Activated T-helper 17 cell treated with anti-CD3 and anti-CD28 coated beads, Interleukin-2, amount 50 U/mL, for 72 hours (primary cell): ENCODE measurements at places on chromosomes 4 and X.

GRCh38 chr4:32022071-32022470, 1301.9 kb downstream of the PCDH7 start:
- ATAC-seq: no peak

DNA sequence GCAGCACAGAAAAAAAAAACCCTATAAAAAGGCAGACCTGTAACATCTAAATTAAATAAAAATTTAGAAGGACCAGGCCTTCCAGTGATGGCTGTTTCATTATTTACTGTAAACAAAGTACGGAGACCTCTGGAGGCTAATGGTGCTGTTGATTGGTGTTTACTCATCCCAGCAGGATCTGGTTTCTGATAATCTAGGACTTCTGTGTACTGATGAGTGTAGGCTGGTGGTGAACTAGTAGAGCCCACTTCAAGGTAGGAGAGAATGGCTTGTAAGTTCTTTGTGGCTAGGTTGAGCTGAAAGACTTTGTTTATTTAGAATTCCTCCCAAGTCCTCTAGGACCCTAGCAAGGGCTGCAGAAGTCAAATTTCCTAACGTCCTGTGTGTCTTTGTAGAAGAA, 398.1 kb upstream of the PITX2 start:
- no peak for ATAC-seq

DNA sequence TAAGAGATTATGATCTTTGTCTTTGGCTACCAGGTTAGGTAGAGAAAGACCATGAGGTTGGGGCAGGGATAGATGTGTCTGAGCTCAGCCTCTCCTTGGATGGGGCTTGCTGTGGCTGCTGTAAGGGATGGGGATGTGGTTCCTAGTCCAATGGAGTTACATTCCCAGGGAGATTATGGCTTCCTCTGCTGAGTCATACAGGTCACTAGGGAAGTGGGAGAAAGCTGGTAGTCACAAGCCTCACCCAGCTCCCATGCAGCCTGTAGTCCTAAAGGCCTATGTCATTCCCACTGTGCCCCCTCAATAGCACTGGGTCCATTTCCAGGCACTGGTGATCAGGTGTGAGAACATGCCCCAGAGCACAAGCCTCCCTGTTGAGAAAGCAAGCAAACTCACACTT, 70.6 kb upstream of the CENPE start:
- no peak for ATAC-seq

DNA sequence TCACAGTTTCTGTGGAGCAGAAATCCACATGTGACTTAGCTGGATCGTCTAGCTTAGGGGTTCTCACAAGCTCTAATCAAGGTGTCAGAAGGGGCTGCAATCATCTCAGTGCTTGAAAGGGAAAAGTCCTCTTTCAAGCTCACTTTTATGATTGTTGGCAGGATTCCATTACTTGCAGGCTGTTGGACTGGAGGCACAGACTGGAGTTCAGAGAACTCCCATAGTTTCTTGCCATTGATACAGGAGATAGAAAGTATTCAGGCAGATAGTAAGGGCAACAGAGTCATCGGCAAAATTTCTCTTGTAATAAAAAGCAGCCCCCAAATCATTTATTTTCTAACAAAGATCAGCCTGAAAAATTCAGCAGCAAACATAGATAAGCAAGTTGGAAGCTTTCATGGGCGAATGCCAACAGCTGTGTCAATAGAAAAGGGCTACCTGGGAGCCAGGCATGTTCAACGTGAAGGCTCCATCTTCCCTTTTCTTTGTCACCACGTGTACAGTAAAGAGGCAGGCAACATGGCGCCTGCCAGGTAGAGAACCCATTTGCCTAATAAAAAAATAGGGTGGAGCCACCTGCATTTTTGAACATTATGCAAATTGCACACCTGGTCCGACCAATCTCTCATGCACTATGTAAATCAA, 64.4 kb downstream of the CXCL13 start:
- no peak for ATAC-seq

DNA sequence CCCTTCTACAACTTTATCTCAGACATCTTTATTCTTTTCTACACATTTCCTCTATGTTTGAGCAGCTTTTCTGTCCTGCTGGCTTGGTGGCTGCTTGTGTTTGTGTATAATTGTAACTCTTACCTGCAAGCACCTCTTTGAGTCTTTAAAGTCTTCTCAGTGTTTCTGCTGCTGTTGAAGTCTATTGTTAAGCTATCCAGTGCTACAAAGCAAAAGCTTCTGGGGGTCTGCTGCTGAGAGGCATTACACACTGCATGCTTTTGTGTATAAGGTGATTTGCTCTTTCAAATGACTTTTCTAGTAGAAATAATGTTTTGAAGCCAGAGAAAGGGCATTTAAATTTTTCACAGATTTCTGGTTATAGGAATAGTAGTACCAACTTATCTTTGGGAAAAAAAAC, 241.8 kb downstream of the DTHD1 start:
- no peak for ATAC-seq

GRCh38 chrX:19121898-19122640, at the start of gene ADGRG2:
ADGRG2 (minus strand) TSS chrX:19122468; CDS start chrX:19068834, 53,634 bp downstream.
- ATAC-seq: no peak

- no peak for ATAC-seq
Observed at GRCh38 chrX:97057349-97057909, 173.7 kb downstream of the RPA4 start.

- peak; percentile 78 for ATAC-seq
Observed at GRCh38 chr4:128574706-128575105, 234.8 kb upstream of the JADE1 start.

GRCh38 chr4:59869056-59869455, 1331.1 kb upstream of the ADGRL3 start:
- no peak for ATAC-seq

- peak; percentile 14 for ATAC-seq
Observed at GRCh38 chrX:9907645-9908387, 59.3 kb upstream of the CLDN34 start.

GRCh38 chr4:65580551-65580950, 89.7 kb downstream of the EPHA5 start:
- ATAC-seq: no peak

- ATAC-seq: no peak
Observed at GRCh38 chr4:24475756-24476155, 108.6 kb downstream of the DHX15 start.

GRCh38 chrX:154113729-154114128, 16.2 kb upstream of the MECP2 start:
- no peak for ATAC-seq

DNA sequence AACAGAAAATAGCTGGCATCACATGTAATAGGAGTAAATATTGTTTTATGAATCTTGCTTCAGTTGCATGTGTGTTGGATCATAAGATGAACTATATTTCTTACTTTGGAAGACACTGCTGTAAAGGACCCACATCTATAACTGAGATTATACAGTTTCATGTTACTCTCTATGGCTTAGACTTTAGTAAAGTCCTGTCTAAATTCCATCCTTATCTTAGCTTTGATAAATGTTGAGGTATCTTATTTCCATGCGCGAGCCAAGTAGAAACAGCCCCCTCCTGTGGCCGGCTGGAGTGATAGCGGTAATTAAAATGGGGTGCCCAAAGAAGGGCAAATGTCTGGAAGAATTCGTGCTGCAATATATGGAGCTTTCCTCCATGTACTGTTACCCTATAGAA, 43.0 kb downstream of the CCDC158 start:
- peak; percentile 23 for ATAC-seq

DNA sequence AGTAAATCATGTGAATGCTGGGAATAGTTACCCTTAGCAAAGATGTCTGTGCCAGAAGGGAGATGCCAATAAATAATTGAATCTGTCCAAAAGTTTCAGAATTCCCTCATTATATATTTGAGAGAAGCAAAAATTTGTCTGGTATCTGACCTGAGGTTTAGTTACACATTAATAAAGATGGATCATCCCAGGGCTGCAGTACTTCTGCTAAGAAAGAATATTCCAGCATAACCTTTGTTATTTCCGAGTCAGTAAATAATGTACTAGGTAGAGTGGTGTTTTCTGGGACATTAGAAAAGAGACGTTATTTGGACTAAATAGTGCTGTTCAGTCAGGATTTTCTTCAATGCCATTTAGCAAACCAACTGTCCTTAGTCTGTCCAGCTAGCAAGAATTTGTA, 26.4 kb downstream of the ADD1 start:
- no peak for ATAC-seq

DNA sequence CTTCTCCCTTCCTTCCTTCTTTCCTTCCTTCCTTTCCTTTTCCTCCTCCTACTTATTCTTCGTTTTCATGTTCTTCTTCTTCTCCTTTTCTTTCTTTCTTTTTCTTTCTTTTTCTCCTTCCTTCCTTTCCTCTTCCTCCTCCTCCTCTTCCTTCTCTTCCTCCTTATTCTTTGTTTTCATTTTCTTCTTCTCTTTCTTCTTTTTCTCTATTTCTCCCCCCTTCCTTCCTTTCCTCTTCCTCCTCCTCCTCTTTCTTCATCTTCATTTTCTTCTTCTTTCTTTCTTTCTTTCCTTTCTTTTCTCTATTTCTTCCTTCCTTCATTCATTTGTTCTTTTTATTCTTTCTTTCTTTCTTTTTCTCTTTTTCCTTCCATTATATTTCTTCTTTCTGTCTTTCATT, 671.6 kb downstream of the IQCM start:
- ATAC-seq: no peak

- ATAC-seq: no peak
Observed at GRCh38 chrX:2498781-2499302, 1.9 kb downstream of the DHRSX start.

DNA sequence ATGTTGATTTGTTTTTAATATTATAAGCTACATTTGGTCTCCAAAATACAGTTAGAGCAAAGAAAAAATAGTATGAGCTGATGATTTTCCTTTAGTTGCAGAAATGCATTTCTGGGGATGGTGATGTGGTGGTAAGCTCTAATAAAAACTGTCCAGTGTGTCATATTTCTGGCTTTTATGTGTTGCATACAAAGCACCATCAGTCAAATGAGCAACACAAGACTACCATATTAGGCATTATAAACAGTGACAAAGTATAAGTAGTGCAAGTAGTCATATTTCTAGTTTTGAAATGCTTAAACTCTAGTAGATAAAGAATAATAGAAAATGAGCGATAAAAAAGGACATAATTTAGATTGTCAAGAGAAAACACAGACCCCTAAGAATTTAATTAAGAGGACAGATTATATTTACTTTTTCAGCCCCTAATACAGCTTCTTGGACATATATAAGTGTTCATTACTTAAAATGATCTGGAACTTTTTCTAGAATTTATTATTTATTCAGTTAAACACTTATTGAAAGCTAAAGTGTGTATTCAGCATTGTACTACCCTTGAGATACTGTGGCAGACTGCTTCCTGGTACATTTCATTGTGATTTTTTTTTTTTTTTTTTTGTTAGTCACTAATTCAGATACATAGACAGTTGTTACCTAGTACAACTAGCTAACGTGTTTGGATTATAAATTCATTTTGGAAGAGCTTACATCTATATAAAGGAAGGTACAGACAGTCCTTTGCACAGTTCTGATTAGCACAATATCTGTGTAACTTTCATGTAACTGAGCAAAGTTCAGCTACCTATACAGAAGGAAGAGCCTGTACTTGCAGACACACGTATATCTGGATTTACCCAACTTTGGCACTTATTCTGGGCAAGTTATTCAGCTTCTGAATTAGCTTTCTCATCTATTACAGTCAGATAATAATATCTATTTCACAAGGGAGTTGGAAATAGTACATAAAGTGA, 22.3 kb downstream of the RAP1GDS1 start:
- ATAC-seq: peak; percentile 96

GRCh38 chr4:95548738-95549245, at the start of gene UNC5C:
UNC5C (minus strand) TSS chr4:95548973.
- peak; percentile 2 for ATAC-seq

DNA sequence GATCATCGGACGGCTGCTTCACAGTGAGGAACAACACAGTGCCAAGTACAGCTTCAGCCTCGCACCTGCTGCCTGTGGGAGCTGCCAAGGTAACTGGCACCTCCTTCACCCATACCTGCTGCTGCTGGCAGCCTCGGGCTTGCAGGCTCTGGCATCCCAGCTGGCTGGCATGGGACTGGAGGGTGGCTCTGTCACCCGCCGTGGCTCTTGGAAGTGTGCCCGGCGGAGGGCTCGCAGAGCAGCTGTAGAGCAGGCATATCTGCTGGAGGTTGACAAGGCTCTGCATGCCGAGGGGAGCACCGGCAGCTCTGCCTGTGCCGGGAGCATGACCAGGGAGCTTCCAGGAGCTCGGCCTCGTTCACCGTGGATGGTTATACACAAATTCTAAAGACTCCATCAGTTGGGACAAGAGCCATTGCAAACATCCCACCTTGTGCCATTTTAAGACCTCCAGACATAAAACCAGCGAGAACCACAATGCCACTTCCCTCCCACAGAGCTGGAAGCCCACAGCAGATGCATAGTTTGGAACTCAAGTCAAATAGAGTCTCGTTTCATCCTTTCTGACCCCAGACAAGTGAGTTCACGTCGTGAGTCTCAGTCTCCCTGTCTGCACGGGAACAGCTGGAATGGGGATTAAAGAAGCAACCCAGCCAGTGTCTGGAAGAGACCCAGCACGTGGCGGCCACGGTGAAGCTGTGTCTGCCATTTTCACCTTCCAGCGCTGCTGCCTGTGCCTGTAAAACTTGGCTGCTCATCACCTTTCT, 84.3 kb upstream of the PSAPL1 start:
- no peak for ATAC-seq

GRCh38 chrX:20711366-20711765, 444.7 kb upstream of the RPS6KA3 start:
- ATAC-seq: no peak

GRCh38 chr4:168550064-168550766, 53.4 kb downstream of the PALLD start:
- peak; percentile 46 for ATAC-seq

- no peak for ATAC-seq
Observed at GRCh38 chrX:39877905-39878304, 219.9 kb downstream of the BCOR start.

- ATAC-seq: no peak
Observed at GRCh38 chrX:18624599-18624998, 47.3 kb downstream of the RS1 start.

DNA sequence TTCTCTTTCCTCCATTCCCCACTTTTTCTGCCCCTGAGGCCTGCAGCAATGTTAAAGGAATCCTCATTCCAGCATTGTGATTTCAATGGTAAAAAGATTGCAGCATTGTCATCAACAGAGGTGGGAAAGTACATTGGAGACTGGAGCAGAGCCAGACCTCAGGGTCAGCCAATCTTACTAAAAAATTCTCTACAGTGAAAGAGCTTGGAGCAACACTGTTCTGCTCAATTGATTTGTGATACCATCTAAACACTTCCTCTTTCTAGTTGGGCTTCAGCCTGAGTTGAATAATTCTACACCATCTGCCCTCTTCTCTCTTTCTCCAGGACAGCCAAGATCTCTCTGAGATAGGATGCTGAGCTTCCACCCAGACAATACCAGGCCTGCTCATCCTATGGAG, 176.5 kb downstream of the AR start:
- no peak for ATAC-seq

DNA sequence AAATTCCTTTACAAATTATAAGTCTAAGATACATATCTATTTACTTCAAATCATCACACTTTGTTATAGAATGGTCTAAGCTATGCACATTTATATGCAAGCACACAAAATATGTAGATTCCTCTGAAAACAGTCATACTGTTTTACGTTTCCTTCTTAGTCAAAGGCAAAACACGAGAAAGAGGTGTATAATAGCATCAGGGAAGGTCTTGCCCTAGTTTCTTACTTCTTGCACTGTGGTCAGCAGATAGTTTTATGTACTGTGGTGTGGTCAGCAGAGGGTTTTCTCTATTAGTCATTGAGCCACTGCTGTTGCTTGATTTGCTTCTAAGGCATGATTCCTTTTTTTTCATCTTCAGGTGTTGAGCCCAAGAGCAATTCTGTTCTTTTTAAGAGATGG, 117.7 kb downstream of the ADAM29 start:
- no peak for ATAC-seq

- ATAC-seq: no peak
Observed at GRCh38 chrX:38368774-38369173, 16.4 kb downstream of the OTC start.

GRCh38 chr4:85368240-85368639, 106.7 kb upstream of the ARHGAP24 start:
- no peak for ATAC-seq
